ENCODE measurements at places on chromosomes 5 and 9.

- no peak for DNase-seq
These were observed 248.5 kb upstream of the PANK3 start for GRCh38 chr5:168827636-168828035.

DNA sequence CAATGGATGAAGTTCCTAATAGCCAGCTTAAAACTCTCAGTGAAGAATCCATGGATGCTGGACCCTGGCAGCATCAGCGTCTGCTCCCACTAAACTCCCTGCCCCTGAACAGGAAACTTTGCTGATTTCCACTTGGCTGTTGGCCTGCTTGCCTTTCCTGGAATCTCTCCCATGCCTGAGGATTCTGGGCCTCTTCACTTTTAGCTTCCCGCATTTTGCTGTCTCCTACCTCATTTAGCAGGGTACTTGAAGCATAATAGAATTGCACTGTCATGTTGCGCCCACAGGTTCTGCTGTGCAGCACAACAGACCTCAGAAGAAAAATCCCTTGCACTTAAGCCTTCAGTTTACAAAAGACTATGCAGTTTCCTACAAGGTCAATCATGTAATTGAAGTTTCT is 127.6 kb downstream of the DROSHA start:
- no peak for DNase-seq

GRCh38 chr5:178232124-178232919 is at the start of gene PHYKPL:
Gene PHYKPL, minus strand, starts transcription at chr5:178232802. Its CDS starts 252 bp downstream, at chr5:178232550.
- peak; percentile 86 for DNase-seq

DNA sequence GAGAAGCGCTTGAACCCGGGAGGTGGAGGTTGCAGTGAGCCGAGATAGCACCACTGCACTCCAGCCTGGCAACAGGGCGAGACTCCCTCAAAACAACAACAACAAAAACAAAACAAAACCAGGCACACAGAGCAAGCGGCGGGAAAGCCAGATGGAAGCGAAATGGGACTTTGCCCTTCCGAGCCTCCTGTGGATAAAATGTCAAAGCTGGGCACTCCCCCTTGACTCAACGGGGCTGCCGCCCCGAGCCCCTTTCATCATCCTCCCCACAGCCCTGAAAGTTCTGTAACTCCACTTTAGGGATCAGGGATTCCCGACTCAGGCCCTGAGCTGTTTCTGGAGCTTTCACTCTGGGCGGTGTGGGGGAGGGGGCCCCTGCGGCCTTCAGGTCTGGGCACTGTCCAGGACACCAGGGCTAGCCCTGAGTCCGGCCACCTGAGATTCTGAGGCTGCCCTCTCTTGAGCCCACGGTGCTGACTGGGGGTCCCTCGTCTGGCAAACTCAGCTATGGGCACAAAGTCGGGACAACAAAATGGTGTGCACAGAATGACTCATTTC is 30.6 kb upstream of the OBP2B start:
- DNase-seq: no peak

- DNase-seq: no peak
These were observed 171.4 kb upstream of the NR4A3 start for GRCh38 chr9:99650187-99650874.

DNA sequence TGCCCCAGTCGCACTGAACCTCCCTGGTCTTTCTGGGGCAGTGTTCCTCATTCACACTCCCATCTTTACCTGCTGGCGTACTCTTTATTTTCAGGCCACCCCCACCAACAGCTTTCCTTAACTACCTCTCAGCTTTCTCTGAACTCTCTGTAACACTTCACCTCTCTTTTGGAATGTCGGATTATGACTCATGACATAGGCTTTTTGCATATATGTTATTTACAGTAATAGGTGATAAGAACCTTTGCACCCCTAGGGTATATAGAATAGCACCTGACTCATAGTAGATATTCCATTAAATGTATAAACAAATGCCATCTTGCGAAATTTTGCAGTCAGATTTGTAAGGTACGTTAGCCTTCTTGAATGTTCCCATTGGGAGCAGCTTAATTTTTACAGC is 52.9 kb upstream of the MIER3 start:
- DNase-seq: no peak

DNA sequence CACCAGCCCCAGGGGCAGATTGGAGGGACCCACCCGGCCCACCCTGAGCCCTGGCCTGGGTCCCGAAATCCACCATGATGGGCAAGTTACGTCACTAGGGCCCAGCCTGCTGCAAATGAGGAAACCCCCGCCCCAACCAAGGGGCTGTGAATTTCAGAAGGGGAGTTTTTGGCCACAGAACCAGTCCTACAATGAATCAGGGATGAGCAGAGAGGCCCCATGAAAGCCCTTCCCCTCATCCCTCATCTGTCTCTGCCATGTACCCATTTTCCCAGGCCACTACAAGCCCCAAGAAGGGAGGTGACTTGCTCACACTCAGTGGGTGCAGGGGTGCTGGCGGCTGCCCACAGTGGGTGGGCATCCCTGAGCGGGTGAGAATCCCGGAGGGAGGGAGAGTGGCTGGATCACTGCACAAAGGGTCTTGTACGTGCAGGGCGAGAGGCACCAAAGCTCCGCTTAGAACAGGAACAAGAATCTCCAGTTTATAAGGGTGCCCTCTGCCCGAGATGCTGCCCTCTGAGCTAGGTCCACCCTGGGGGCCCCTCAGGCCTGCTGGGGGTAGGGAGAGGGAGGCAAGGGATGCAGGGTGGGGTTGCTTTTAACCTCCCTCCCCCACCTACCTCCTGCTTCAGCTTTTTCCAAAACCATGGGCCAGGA is 10.4 kb upstream of the TCF7 start:
- peak; percentile 73 for DNase-seq

DNA sequence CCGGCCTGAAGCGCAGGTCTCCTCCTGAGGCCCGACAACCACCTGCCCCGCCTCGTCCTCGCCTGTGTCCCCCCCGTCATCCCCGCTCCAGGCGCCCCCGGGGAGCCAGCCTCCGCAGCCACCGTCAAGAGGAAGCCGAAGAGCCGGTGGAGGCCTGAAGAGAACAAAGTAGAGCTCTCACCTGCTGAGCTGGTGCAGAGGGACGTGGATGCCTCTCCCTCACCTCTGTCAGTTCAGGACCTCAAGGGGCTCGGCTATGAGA is 169.9 kb downstream of the HINT1 start:
- DNase-seq: no peak

GRCh38 chr9:86846656-86847055 is 100.7 kb downstream of the GAS1 start:
- no peak for DNase-seq

DNA sequence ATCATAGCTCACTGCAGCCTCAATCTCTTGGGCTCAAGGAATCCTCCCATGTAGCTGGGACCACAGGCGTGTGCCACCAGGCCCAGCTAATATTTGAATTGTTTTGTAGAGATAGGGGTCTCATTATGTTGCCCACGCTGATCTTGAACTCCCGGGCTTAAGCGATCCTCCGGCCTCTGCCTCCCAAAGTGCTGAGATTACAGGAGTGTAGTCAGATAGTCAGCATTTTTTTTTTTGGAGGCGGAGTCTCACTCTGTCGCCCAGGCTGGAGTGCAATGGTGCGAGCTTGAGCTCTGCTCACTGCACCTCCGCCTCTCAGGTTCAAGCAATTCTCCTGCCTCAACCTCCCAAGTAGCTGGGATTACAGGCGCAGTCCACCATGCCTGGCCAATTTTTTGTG is 1.6 kb upstream of the SAR1B start:
- no peak for DNase-seq

- DNase-seq: no peak
These were observed 1767.7 kb downstream of the EFNA5 start for GRCh38 chr5:105903069-105903468.

- peak; percentile 82 for DNase-seq
These were observed 44.3 kb upstream of the BICD2 start for GRCh38 chr9:92808726-92809451.

- DNase-seq: no peak
These were observed 169.8 kb downstream of the INSYN2B start for GRCh38 chr5:169810524-169810923.

- DNase-seq: no peak
These were observed 20.1 kb upstream of the TCERG1 start for GRCh38 chr5:146426853-146427618.

- no peak for DNase-seq
These were observed 92.5 kb downstream of the TLR4 start for GRCh38 chr9:117796681-117797080.

Measured in activated CD8-positive, alpha-beta memory T cell treated with anti-CD3 and anti-CD28 coated beads, Interleukin-2, amount 50 U/mL, for 48 hours (primary cell).